Mammary epithelial cell (primary cell): ENCODE measurements at places on chromosomes 3 and 15.
A peak's percentile ranks its signal among the peaks of the same experiment; 100 is the strongest.

- no peak for DNase-seq
Observed at GRCh38 chr3:127786353-127787070, 35.8 kb downstream of the MGLL start.

DNA sequence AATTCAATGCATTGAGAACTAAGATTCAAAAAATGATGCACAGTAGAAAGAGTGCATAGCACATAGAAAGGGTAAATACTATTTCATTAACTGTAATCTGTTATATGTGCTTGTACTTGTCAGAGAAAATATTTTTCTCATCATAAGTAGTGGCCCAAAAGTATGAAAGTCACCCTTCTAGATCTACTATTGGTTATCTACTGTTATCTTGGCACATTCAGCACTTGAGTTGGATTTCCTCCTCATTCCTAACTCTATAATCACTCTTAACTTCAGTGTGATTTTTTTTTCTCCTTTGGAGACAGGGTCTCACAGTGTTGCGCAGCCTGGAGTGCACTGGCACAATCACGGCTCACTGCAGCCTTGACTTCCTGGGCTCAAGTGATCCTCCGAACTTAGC, 194.4 kb downstream of the PCCB start:
- no peak for DNase-seq

DNA sequence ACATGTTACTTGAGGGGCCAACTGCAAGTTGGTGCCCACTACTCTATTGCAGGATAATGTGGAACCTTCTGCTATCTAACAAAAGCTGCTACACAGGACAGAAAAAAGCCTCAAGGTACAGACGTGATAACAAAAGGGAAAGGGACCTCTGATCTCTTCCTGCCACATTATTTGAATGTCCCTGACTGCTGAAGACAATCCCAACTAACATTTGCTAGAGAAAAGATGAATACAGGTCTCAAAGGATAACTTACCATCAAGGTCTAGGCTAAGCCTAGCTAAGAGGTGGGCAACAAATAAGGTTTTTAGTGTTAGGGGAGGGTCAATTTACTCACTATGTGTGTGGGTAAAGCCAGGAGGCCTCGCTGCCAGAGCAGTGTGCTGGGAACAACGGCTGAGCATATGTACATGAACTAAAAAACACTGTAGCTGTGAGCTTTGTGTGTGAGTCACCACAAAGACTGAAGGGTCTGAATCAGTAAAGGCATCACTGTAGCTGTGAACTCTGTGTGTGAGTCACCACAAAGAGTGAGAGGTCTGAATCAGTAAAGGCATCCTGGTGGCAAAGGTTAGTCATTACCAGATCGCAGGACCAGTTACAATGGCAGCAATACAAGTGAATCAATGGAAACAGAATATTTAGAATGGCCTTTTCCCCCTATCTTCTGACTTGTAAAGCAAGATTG, 111.7 kb downstream of the LMLN start:
- peak; percentile 92 for DNase-seq

DNA sequence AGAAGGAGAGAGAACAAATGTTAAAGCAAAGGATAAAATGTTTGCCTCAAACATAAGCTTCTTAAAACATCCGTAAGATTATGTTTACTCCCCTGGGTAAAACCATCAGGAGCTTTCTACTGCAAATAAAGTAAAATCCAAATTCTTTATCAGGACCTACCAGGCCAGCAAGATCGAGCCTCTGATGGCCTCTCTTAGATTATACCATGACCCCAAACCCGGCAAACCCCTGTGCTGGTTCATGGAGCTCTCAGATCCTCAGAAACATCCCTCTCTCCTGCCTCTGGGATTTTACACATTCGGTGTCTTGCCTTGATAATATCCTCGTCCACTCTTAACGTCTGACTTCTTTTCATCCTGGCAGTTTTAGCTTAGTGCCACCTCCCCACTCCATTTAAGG, 7.5 kb upstream of the TARS3 start:
- DNase-seq = no peak

- DNase-seq = no peak
Observed at GRCh38 chr3:116630494-116630893, 79.1 kb upstream of the TUSC7 start.

GRCh38 chr3:66350601-66351000, 129.8 kb downstream of the SLC25A26 start:
- no peak for DNase-seq

GRCh38 chr3:14918356-14918860, 29.0 kb upstream of the NR2C2 start:
- peak; percentile 69 for DNase-seq

- DNase-seq = no peak
Observed at GRCh38 chr3:45870099-45870498, 16.2 kb upstream of the CCR9 start.

DNA sequence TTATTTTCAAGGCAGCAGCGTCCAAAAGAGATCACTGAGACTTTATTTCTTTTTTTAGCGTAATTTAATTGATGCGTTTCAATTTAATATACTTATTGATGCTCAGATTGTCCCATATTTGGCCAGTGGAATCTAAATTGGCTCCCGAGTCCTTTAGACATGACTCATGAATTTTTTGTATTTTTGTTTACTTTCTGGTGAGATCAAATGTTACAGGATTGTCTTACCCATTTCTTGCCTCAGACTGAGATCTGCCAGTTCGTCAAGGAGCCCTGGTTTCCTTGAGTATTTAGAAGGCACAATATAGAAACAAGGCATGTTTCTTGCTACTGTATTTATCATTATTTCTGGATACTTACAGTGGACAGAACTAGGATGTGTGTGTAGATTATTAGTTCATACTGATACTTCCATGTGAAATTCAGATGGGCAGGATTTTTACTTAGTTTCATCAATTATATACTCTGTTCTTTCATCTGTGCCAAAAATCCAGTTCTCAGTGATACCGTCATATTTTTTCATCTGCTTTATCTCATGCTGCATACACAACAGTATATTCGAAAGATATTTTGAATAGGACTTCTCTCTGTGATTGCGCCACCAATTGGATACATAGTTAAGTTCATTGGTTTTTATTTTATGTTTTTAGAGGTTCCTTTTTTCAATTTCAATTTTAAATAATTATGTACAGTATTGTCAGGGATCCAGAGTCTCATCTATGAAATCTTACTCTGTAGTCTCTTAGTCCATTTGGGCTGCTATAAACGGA, 436.9 kb upstream of the C2CD4B start:
- no peak for DNase-seq

DNA sequence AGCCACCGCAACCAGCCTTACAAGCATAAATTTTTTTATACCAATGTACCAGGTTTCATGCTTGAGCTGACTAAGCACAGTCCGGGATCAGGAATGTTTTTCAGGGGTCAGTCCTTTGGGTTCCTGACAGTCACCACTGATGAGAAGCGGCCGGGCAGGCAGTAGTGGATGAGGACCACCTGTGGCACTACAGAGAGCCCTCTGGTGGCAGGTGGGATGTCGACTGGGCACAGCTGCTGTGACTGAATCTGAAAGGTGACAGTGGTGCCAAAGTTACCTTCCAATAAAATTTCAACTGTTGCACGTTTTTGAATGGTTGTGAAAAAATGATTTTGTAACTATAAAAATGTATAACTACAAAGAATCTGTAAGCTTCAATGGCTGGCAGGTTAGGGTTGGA, 34.0 kb downstream of the TPRA1 start:
- DNase-seq = no peak
